ENCODE measurements at places on chromosomes 3 and 15.

DNA sequence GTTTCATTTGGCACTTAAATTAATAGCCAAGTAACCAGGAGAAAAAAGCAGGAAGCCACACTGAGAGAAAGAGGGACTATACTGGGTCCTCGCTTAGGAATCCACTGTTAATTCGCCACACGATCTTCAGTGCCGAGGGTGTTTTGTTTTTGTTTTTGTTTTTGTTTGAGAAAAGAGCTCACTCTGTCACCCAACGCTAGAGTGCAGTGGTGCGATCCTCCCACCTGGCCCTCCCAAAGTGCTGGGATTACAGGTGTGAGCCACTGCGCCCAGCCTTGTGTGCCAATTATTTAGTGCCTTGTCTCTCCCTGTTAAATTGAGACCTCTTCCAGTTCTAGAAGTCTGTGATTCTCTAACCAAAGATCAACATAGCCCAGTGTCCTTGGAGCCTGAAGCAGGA is 53.8 kb upstream of the TPM1 start:
- DNase-seq, result no peak

GRCh38 chr3:156906275-156906674 is 80.1 kb downstream of the LEKR1 start:
- DNase-seq, result no peak

DNA sequence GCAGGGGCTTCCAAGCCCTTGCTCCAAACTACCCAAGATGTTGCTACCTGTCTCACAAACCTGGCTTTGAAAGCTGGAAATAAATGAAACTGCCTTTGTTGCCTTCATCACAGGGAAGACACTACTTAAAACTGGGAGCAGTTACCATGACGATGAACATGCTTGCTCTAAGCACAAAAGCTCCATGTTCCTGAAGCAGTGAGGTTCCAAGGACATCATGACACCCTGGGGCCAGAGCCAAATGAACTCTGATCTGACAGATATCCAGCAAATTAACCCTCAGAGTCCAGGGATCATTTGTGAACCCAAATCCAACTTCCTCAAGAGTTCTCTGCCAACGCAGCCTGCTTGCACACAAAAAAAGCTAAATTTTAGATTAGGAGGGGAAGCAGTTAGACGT is 10.7 kb downstream of the TRAIP start:
- no peak for DNase-seq

DNA sequence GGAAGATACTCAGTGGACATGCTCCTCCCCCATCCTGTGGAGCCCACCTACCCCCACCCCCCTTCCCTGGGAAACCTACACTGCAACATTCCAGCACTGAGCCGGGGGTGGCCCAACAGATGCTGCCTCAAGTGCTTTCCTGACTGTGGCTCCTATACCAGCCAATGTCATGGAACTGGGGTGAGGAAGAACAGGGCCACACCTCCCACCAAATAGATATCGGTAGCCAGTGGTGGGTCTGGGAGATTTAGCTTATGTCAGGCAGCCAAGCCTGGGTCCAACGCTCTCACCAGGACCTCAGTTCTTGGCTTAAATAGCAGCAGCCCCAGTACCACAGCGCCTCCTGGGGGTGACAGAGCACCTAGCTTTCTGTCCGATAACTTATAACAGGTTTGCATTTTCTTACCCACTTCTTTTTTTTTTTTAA is 30.3 kb downstream of the CDC25A start:
- peak; percentile 29 for DNase-seq

- peak; percentile 31 for DNase-seq
Measured at GRCh38 chr3:54146506-54147239, 24.3 kb downstream of the CACNA2D3 start.
